ENCODE measurements at places on chromosomes 3 and 15.

DNA sequence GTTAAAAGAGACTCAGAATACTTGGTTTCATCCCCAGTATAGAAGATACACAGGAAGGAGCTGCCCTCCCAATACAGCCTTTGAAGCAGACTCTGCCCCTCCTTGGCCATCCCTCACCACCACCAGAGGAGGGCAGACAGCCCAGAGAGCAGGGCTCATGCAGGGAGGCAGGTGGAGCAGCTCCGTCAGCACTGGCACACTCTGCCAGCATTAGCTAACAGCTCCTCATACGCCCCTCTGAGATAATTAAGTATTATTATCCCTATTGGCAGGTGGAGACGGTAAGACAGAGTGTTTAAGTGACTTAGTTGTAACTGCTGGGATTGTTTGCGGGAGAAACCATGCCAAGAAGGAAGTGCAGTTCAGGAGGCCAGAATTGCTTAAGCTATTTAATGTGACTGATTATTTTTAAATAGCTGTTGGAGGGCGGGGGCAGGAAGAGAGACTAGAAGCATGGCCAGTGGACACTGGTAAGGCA, 434.0 kb downstream of the EPHB1 start:
- DNase-seq, result no peak

GRCh38 chr3:25511972-25512721, 84.1 kb downstream of the RARB start:
- no peak for DNase-seq

DNA sequence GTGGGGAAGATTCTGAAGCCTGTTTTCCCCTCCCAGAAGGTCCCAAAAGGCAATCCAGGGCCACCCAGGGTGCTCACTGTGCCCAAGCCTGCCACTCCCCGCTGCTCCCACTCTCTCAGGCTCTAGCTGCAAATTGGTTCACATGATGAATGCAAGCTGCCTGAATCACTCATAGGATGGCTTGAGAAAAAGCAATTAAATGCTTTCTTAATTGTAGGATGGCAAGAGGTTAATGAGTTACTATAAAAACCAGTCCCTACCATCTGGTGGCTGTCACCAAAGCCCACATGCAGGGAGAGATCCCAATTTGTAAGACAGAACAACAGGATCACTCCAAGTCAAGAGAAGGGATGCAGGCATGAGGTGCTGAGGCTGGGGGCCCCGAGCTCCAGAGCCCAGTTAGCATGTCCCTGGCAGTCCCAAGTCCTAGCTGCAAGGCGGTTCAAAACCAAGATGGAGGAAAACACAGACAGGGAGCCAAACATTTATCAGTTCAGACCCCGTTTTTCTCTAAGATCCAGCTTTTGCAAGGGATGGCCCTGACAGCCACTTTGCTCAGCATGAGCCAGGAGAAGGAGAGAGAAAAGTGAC, 207.1 kb downstream of the UACA start:
- no peak for DNase-seq

DNA sequence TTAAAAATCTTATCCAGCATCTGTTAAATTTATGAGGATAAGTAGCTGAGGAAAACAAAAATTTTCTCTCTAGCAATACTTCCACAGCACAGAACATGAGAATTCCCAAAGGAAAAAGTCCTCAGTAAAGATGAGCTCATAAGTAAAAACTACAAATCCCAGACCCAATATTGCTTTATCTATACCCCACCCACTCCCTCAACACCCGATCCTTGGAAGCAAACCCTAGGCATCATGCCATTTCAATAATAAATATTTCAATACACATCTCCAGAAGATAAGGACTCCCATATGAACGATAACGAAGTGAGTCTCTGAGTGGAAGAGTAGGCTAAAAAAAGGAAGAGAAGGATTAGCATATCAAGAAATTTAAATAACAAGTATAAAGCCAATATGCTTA, 8.3 kb upstream of the PRR20G start:
- DNase-seq, result no peak

- DNase-seq, result peak; percentile 79
Observed at GRCh38 chr15:75455424-75455981, 4.0 kb upstream of the SIN3A start.

DNA sequence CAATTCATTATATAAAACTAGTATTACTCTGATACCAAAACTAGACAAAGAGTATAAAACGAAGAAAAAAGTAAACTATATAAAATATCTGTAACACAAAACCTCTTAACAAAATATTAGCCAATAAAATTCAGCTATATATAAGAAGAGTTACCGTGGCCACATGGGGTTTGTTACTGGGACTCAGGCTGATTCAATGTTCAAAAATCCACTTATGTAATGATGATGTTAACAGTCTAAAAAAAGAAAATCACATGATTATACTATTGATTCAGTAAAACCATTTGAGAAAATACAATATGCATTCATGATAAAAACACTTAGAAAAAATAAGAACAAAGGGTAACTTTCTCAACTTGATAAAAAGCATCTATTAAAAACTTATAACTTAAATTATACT, 18.3 kb downstream of the P2RY1 start:
- no peak for DNase-seq

DNA sequence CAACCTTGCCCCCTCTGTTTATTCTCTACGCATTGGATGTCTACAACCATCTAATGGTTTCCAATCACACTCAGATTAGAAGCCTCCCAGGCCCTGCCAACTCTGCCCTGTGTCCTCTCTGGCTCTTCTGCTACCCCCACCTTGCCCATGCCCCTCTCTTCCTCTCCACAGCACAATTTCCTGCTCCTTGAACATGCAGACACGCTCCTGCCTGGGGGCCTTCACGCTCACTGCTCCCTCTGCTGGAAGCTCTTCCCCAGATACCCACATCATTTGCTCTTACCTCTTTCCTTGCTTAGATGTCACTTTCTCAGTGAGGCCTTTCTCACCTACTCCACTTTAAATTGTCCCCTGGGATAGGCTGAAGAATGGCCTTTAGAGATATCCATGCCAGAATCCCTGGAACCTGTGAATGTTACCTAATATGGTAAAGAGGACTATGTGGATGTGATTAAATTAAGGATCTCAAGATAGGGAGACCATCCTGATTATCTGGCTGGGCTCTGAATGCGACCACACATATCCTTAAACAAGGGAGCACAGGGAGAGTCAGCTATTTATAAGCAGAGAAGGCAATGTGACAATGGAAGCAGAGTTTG, 9.9 kb downstream of the KY start:
- DNase-seq, result no peak

All from effector CD8-positive, alpha-beta T cell (primary cell).